G401 (cell line): ENCODE measurements at places on chromosomes 1 and 21.
A peak's percentile ranks its signal among the peaks of the same experiment; 100 is the strongest.

DNA sequence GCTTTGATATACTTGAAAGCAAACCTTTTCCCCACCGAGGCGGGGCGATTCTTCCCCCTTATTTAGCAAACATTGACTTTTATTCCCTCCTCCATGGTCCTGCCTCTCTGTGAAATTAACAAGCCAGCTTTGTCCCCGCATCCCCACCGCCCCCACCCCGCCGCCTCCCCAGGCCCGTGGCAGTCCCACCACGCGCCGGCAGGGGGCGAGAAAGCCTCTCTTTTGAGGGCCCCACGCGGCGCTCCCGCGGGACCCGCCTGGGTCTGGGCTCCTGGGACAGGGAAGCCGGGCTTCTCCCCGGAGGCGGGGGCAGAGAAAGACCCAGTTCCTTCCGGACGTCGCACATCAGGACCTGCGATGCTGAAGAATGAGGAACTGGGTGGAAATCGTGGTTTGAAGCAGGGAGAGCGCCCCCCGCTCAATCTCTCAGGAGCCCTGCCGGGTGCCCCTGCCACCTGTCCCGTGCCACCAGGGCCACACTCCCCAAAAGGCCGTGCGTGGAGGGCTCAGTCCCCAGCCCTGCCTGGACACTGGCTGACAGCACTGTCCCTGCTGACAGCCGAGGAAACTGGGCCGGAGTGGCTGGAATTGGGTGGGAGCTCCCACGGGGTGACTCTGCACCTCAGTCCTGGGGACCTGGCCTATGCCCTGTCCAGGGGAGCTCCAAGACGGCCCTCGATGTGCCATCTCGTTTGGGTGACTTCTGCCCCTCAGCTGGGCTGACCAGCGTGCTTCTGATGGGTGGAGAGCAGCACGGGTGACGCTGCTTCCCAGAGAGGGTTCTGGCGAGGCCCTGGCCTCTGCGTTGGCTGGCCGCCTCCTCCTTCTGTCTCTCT lies 8.6 kb upstream of the ACTRT2 start:
- no peak for DNase-seq

DNA sequence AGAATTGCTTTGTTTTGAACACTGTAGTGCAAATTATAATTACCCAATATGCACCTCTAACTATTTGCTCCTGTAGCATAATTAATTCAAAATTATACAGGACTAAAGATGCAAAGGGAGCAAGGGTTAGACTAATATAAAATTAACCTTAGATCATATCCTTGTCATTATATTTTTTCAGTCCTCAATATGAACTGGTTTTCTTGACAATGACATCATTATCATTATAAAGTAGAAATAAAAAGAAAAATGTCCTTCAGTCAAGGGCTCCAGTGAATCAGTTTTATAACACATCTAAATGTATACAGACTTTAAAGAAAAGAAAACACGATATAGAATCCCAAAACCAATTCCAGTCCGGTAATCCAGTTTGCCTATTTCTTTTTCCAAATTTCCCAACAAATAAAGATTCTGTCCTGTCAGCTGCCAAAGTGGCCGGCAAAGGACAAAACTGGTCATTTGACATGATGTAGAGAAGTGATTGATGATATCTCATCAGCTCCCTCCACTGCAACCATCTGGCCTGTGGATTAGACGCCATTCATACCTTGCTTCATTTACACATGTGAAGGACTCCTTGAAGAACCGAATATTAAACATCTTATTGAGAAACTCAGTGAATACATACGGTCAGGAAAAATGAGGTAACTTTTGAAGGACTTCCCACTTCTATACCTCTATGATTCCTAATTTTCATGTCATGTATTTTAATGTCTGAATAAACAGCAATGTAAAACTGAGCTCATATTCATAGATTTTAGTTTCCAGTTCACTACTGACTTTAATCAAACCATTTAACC lies 15.5 kb downstream of the DPYD start:
- DNase-seq = no peak

DNA sequence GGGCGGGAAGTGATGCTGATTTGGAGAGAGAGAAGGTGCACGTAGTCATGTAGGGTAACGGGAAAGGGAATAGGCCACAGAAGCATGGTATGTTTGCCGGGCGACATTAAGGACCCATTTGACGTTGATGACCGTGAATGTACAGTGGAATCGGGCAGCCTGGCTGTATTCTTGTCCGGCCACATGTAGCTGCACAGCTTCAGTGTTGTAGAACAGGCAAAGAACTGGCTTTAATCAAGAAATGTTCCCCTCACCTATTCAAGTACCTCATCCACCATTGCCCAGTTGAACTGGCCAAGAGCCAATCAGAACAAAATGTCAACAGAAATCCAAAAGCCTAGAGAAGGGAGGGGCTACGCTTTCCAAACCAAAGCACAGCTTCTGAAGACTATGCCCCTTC lies 104.8 kb downstream of the DHRS3 start:
- peak; percentile 10 for DNase-seq

- DNase-seq = no peak
Measured at GRCh38 chr1:77413541-77414335, 131.9 kb downstream of the AK5 start.

DNA sequence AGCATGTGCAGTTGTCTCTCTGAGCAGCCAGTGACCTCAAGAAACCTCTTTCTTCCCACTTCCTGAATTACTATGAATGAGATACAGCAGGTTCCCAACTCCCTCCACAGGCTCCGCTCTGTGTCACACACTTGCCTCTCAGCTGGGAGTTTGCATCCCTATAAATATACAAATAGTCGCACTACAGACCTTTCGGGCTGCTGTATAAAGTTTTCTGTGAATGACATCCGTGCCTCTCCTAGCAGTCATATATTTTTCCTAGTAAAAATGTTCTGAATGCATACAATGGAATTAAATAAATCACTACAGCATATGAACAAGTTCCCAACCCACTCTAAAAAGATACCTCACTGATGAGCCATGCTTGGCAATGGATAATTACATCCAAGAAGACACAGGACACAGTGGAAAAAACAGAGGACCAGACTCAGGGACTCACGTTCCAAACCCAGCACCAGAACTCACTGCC lies 66.8 kb downstream of the CAPZB start:
- no peak for DNase-seq

- DNase-seq = no peak
Measured at GRCh38 chr1:34406377-34406776, 229.7 kb downstream of the C1orf94 start.

- no peak for DNase-seq
Measured at GRCh38 chr21:39980241-39980820, 113.1 kb downstream of the PCP4 start.

DNA sequence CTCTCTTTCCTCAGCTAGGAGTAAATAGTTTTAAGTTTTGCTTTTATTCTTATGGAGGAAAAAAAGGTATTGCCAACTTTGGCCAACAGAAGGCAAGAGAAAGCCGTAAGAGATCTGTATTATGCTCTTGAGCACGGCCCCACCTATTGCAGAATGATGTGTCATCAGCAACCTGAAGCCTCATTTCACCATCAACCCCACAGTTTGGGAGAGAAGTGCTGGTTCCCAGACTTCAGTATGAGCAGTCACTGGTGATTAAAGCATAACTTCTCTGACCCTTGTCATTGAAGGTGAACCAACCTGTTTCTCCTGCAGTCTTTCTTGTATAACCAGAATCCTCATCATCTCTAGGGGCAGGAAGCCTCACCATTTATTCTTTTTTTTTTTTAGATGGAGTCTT lies 100.2 kb downstream of the SIPA1L2 start:
- DNase-seq = no peak

DNA sequence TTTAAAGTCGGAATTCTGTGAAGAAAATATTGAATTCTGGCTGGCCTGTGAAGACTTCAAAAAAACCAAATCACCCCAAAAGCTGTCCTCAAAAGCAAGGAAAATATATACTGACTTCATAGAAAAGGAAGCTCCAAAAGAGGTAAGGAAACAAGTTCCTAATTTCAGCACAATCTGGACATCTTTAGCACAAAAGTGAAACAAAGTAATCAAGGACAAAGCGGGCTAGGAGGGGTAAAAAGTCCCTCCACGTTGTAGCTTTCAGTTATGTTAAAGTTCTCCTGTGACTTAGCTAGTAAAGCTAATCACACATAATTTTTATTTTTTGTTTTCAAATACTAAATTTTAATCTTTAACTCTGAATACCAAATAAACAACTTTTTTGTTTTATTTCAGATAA lies 2.2 kb downstream of the RGS2 start:
- DNase-seq = no peak

GRCh38 chr1:90074566-90074965 lies 79.7 kb downstream of the ZNF326 start:
- DNase-seq = no peak

GRCh38 chr1:14682941-14683621 lies 84.6 kb downstream of the KAZN start:
- DNase-seq = no peak

DNA sequence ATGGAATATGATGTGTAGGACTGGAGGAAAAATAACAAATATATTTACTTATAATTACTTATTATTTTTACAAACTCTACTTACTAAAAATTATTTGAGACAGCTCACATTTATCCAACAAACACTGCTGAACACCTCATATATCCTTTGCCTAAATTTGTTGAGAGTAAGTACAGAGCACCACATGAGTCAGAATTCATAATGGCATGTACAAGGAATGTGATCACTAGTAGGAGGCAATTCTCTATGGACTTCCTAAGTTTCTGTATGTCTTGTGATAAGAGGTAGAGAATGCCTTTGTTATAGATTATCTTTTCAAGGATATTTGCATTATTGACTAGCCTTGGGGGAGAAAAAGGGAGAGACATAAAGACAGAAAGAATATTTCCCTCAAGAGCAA lies 8.2 kb upstream of the ST6GALNAC3 start:
- no peak for DNase-seq

GRCh38 chr1:196002906-196003305 lies 605.3 kb downstream of the KCNT2 start:
- no peak for DNase-seq

GRCh38 chr1:116515702-116516101 lies 55.1 kb downstream of the CD58 start:
- no peak for DNase-seq

DNA sequence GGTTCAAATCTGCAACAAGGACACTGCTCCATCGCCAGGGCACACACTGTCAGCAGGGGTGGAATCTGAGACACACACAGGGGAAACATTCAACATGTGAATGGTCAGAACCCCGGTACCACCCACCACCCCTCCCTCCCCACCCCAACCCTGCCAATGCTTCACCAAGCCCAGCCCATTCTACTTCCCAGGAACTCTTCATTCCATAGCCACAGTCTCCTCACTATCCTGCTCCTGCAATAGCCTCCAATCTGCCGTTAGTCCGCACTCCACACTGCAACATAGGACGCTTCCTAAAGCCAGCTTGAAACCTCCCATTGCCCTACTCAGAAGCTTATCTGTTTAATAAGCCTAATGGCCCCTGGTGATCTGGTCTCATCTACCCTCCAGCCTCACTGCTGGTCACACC lies 7.5 kb upstream of the RAB3B start:
- no peak for DNase-seq

DNA sequence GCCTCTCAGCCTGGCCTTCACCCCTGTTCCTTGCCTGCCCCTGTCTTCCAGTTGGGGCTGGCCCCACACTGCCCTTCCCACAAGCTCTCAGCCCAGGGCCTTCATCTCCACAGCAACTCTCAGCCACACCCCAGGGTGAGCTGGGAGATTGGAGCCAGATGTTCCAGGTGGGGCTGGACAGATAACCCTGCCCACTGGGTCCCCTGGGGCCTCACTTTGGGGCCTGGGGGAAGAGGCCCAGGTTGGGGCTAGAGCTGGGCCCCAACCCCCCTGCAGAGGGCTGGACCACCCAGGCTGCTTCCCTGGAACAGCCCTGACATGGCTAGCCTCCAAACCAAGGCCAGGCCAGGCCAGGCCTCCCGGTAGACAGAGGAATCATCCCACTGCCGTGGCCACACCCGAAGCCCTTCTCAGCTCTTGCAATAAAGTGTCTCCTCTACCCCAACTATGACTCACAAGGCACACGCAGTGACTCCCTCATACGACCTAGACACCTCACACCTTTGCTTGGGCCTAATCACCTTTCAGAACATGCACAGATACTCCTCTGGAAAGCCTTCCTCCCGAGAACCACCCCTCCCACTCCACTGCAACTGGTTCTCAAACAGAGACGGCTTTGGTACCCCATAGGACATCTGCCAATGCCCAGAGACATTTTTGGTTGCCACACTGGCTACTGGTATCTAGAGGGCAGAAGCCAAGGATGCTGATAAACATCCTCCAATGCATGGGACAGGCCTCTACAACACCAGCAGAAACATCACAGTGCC lies 22.2 kb downstream of the SLC2A1 start:
- DNase-seq = no peak

GRCh38 chr1:234755449-234755863 lies 145.5 kb upstream of the IRF2BP2 start:
- no peak for DNase-seq

DNA sequence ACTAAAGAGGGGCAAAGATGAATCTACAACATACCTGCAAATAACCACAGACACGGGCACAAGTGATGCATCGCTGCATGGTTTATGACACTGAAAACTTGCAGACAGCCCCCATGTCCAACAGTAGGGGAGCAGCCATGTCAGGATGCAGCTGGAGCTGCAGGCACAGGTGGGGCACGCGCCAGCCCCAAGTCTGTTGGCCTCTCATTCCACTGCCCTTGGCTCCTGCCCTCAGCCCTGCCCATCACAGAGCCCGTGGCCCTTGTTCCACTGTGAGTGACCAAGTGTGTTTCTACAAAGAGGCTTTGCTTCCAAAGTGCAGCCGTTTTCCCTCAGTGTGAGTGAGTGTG lies 3.2 kb upstream of the PADI4 start:
- no peak for DNase-seq

DNA sequence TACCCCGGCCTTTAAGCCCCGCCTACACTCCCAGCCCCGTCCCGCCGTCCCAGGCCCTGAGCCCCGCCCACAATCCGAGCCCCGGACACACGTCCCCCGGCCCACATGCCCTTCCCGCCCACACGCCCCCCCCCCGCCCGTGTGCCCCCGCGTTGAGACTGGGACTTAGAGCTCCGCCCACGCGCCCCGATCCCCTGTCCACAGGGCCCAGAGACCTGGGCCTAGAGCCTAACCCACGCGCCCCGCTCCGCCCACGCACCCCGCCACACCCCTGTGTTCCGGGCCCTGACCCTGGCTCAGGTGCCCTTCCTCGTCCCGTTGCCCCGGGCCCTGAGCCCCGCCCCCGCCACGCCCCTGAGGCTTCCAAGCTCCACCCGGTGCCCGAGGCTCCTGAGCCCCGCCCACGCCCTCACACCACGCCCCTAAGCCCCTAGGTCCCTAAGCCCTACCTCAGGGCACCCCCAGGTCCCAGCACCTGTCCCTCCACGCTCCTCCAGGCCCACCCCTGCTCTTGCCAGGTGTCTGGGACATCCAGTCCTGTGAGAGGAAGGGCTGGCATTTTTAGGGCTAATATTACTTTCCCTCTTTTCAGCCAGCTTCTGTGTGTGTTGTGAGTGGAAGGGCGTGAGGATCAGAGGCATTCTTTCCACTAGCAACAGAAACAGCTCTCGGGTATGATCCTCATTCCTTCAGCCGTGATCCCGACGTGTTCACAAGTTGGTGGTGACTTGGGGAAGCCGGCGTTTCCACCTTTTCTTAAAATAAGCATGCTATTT lies 552 bp upstream of the GPR157 start:
- DNase-seq = peak; percentile 40
